ENCODE measurements at places on chromosomes 7 and 10.
A peak's percentile ranks its signal among the peaks of the same experiment; 100 is the strongest.

GRCh38 chr10:6384031-6384430 lies 181.3 kb downstream of the PFKFB3 start:
- no peak for DNase-seq

GRCh38 chr10:6313111-6313895 lies 110.6 kb downstream of the PFKFB3 start:
- DNase-seq = peak; percentile 88

GRCh38 chr7:138195151-138195571 lies 118.9 kb downstream of the AKR1D1 start:
- DNase-seq = no peak

GRCh38 chr10:44990302-44990655 lies 10.4 kb upstream of the ZNF22 start:
- peak; percentile 26 for DNase-seq

- DNase-seq = no peak
Observed at GRCh38 chr10:132556994-132557441, 19.4 kb downstream of the INPP5A start.

DNA sequence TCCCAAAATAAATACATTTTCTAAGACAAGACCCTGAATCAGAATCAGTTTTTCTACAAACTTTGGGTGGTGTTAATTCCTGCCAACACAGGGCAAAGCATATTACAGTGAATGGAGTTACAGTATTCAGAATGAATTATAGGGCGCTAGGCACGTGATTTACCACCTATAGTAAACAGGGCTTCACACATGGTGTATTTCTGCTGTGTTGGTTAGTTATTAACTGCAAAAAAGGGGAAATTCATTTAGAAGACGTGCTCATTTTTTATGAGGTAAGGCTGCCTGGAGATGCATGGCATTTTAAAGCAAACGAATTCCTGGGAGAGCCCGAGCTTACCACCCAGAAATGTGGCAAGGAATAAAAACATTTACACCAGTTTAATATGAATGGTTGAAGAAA lies 393.8 kb downstream of the LRMDA start:
- DNase-seq = no peak

DNA sequence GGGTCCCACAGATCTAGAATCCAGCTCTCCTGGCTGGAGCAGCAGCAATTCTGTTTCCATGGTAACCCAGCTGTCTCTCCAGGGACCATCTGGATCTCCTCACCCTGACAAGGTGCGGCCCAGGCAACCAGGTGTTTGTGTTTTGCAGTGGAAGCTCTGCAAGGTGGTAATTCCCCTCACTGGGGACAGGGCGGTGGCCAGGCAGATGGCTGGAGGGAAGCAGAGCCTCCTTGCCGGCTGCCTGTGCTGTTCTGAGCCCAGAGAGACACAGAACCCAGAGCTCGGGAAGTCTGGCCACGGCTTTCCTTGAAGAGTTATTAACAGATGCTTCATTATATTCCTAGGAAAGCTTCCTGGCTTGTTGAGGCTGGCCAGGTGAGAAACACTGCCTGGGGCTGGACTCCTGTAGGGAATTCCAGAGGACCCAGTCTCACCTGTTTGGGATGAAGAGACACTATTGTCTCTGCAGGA lies 118.2 kb upstream of the PPIF start:
- DNase-seq = no peak

- peak; percentile 53 for DNase-seq
Observed at GRCh38 chr10:102408728-102409603, 9.6 kb downstream of the PSD start.

GRCh38 chr10:60848680-60849079 lies 70.4 kb downstream of the CDK1 start:
- no peak for DNase-seq

DNA sequence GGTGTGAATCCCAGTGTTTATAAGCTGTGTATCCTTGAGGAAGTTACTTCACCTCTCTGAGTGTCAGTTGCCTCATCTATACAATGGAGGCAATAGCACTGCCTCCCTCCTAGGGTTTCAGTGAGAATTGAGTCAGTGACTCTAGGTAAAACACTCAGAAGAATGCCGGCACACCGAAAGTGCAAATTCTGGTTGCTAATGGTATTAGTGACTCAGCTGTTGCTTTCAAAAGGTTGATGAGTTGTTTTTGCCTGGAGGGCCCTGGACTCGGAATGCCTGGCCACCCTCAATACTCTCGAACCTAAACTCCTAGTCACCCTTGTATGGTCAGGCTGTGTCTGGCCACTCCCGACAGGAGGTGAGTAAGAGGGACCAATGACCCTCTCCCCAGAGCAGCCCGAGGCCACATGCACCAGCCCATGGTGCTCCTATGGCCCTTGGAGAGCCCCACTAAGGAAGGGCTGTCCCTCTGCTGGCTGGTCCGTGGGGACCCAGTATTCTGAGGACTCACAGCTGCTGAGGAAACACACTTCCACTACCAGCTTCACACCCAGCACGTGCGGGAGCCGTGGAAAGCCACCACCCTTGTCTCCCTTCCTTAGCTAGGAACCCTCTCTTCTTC lies 60.2 kb downstream of the CALML3 start:
- peak; percentile 94 for DNase-seq

- DNase-seq = peak; percentile 49
Observed at GRCh38 chr7:133434246-133434865, 181.5 kb downstream of the EXOC4 start.

GRCh38 chr7:115763347-115763746 lies 267.2 kb downstream of the TFEC start:
- DNase-seq = no peak
